ENCODE measurements at places on chromosomes 16 and 17.

DNA sequence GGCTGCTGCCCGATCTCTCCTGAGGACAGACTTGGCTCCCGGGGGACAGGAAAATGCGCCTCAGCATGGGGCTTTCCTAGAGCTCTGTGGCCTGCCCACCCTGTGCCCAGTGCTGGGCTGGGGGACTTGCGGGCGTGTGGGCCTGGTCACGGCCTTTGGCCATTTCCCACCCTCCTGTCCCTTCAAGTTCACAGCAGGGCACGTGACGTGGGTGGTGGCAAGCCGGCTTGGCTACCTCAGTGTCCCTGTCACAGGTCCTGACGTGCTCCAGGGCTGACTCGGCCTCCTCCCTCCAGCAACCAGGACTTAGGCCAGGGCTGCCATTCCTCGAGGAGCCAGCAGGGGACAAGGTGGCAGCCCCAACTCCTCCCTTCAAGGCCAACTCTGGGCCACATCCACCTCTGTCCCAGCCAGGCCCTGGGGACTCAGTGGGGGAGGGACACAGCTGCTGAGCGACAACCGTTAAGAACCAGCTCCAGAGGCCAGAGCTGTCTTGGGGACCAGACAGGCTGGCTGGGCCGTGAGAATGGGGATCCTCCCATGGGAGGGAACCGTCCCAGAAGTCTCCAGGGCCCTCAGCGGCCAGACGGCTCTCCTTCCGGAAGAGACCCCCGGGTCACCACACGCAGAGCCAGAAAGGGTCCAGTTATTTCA is 981 bp upstream of the UNC13D start:
- peak; percentile 96 for DNase-seq

GRCh38 chr16:11880007-11880406 is 28.7 kb upstream of the RSL1D1 start:
- no peak for DNase-seq

DNA sequence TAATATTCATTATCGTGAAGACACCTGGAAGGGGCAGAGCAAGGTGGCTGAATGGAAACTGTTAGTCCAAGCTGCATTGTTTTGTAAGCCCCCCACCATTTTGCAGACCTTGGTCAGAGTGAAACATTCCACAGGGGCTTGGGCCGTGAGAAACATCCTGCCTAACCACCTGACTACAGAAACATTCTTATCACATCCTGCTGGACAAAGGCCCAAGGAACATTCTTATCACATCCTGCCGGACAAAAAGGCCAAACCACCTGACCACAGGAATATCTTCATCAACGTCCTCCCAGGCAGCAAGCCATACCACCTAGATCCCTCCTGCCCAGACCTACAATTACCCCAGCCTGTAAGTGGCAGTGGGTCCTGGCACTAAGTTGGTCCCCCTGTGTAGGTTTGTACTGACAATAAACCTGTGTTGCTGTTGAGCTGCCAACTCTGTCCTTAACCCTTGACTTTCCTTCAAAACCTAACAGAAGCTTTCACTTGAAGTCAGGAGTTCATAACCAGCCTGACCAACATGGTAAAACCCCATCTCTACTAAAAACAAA is 19.6 kb downstream of the ATF7IP2 start:
- no peak for DNase-seq

DNA sequence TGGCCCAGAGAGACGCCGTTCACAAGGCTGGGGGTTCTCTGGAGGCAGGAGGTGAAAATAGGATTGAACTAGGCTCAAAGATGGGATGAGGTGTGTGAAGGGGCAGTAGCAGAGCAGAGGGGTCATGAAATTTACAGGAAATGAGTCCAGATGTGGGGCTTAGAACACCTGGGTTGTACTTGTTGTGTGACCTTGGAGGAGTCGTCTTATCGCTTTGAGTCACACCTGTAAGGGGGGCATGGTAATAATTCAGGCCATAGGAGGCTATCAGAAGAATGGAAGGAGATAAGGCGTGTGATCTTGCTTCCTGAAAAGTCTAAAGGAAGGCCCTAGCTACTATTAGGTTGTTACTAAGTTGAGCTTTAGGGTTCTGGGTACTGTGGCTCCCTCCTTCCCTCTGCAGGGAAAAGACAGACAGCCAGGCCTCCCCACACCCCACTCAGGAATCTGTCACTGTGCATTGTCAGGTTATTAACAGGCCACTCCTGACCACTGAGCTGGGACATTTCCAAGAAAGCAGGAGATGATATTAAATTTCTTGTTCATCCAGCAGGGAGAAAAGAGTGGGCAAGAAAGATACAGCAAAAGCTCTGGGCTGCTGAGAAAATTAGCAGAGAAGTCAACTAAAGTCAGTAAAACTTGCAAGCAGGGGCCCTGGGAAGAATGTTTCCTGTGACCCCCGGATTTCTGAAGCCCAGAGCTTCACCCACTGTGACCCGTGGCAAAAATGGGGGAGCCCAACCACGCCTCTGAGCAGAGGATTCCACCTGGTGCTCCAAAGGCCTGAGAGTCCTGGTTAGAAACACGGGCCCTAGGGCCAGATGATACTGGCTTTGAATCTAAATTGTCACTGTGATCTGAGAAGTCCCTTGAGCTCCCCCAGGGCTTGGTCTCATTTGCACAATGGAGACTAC is 6.0 kb upstream of the CDC42EP4 start:
- peak; percentile 39 for DNase-seq

- no peak for DNase-seq
These were observed 107.4 kb upstream of the ANKFN1 start for GRCh38 chr17:56045872-56046271.

DNA sequence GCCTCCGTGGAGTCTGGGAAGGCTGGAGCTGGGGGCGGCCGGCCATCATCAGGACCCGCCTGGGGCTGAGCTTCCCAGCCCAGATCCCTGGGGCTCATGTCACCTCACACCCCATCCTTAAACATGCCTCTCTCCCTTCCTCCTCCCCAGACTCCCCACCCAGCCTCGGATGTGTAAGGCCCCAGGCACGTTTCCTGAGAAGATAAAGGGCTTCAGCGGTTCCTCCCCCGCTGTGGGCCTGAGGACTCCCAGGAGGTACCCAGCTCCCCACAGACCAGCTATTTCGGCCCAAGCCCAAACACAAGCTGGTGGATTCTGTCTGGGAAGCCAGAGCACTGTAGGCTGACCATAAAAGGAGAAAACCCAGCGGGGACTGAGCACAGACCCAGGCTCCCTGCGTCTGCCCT is 49.2 kb downstream of the MYH11 start:
- DNase-seq, result no peak

DNA sequence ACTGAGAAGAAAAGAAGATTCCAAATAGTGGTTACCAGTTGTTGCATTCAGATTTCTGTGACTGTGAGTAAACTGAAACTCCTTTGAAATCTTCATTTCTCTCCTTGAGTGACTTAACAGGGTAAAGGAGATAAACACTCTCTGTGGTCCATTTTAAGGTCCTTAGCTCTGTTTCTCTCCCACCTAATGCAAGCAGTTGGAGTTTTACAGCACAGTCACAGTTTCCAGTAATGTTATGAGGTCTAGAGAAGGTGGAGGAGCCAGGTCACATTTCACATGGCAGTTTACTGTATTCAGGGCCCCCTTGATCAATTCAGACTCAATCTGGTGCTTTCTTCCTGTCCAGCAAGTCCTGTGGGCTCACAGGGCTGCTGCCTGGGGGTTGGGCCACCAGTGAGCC is 32.2 kb upstream of the SLC12A3 start:
- no peak for DNase-seq

DNA sequence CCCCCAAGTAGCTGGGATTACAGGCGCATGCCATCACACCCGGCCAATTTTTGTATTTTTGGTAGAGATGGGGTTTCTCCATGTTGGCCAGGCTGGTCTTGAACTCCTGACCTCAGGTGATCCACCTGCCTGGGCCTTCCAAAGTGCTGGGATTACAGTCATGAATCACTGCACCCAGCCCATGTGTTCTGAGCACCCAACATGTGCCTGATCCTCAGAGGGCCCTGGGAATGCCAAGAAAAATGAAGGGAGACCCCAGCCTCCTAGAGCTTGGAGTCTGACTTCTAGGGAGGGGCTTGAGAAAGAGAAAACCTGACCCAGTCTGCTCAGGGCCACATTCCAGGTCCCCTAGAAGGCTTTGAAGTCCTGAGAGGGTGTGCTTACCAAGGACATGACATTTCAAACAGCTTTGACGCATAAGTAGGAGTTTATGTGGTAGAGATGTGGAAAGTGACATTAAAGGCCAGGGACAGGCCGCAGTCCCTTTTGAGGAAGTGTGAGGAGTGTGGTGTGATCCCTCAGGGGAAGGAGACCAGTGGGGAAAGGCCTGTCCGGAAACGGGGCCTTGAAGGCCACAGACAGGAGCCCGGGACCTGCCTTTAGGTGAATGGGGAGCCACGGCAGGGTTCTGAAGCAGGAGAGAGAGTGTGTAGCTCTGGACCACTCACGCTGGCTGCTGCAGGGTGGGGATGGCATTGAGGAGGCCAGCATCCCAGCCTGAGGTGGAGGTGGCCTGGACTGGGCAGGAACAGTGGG is 1.1 kb upstream of the CCL22 start:
- peak; percentile 79 for DNase-seq

Data from GM12865 (cell line).